ENCODE measurements at places on chromosomes 3 and 15.

- DNase-seq, result no peak
- H3K27ac ChIP-seq, result no peak overlapping the region
- no peak overlapping the region for H3K4me3 ChIP-seq
- no peaks in the 10 kb centered on the region for H3K27me3 ChIP-seq
- H3K36me3 ChIP-seq, result peaks cover 70% of the 10 kb centered on the region
Observed at GRCh38 chr3:50050361-50050760, 38.4 kb upstream of the RBM5 start.

DNA sequence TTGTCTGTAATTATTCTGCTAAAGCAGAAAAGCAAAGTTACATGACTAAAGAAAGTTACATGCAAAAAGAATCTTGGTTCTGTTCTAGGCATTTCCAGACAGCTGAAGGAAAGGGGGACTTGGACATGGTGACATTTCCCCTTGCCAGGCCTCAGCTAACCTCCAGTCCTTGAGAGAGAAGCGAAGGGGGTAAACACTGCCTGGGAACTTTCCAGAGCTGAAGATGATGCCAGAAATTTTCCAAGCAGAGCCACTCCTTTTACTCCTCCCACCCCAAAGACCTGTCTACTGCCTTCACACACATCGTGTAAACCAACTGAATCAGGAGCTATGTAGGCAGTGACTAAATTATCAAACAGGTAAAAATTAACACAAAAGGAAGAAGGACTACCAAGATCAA lies 5.4 kb downstream of the MEX3B start:
- no peaks in the 10 kb centered on the region for H3K27me3 ChIP-seq
- no peak overlapping the region for H3K4me3 ChIP-seq
- H3K4me1 ChIP-seq, result peaks cover 21% of the 10 kb centered on the region
- no peak for DNase-seq
- H3K36me3 ChIP-seq, result peaks cover 13% of the 10 kb centered on the region

DNA sequence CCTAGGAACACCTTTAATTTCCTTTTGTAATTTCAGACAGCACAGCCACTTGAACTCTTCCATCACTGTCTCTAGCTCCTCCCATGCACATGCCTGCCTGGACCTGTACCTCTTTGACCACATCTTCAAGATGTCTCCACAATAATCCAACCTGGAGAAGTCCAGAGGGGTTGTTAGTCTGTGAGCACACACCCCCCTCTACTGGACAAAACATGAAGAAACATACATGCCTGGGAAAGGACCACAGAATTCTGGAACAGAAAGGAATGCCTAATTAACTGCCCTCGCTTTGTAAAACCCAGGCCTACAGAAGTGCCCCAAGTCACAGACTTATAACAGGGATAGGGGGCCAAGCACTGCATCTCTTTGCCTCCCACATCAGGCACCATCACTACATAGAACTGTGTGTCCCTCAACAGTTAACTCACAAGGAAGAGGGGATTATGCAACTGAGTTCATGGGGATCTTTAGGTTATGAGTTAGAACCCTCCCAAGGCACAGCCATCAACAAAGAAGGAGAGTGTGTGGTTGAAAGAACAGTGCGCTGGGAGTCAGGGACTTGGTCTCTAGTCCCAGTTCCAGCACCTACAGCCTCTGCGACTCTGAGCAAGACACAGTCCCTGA lies 61.7 kb downstream of the FMN1 start:
- no peak overlapping the region for H3K4me3 ChIP-seq
- DNase-seq, result peak; percentile 27
- no peaks in the 10 kb centered on the region for H3K27me3 ChIP-seq
- H3K4me1 ChIP-seq, result no peaks in the 10 kb centered on the region

GRCh38 chr15:73593304-73594074 lies 39.7 kb downstream of the NPTN start:
- no peak overlapping the region for H3K27ac ChIP-seq
- H3K4me1 ChIP-seq, result no peaks in the 10 kb centered on the region
- H3K27me3 ChIP-seq, result no peaks in the 10 kb centered on the region
- DNase-seq, result no peak
- H3K4me3 ChIP-seq, result no peak overlapping the region

DNA sequence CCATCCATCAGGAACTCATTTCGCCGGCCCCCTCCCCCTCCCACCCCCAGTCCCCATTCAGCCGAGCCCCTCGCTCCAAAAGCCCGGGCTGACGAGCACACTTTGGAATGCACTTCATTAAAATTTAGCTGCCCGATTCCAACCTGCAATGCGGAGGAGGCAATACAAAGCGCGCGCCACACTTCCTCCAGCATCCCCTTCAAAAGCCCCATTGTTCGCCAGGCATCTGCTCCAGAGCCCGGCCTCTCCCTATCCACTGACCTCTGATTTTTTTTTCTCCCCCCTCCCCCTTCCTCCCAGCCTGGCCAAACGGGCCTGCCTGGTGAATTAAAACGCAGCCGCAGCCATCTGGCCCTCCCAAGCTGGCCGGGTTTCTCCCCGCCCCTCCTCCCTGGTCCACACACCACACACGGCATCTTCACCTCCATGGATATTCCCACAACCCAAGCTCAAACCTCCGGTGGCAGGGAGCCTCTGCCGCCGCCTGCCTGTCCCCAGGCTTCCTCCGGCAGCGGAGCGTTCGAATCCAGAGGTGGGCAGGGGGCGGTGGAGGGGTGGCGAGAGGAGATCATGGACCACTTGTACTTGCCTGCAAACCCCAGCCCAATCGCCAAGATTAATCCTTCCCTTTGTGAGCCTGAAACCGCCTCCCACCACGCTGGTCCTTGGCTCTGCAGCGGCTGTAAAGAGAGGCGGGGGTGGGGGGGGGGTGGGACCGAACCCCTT lies 441.3 kb downstream of the MAGI1 start:
- H3K4me3 ChIP-seq, result no peak overlapping the region
- no peaks in the 10 kb centered on the region for H3K36me3 ChIP-seq
- H3K27ac ChIP-seq, result no peak overlapping the region
- H3K27me3 ChIP-seq, result no peaks in the 10 kb centered on the region

GRCh38 chr3:89358281-89358680 lies 250.9 kb downstream of the EPHA3 start:
- no peaks in the 10 kb centered on the region for H3K36me3 ChIP-seq
- H3K4me3 ChIP-seq, result no peak overlapping the region
- DNase-seq, result no peak
- no peaks in the 10 kb centered on the region for H3K27me3 ChIP-seq
- no peaks in the 10 kb centered on the region for H3K4me1 ChIP-seq

DNA sequence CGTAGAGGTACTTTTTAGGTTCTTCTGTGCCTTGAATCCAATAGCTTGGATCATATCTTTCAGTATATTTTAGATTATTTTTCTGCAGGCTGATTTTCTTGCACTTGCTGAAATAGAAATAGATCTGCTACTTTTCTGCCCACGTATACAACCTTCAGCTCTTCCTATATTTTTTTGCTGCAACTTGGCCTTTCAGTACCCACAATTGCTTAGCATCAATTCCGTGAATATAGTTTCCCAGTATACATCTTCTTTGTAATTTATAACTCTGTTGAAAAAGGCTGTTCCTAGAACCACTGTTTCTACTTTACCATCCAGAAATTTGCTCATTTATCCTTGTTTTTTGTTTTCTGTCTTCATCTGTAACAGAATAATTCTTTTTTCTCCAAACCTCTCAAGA lies 36.2 kb downstream of the GTF2E1 start:
- H3K4me1 ChIP-seq, result no peaks in the 10 kb centered on the region
- DNase-seq, result no peak
- peaks cover 60% of the 10 kb centered on the region for H3K36me3 ChIP-seq
- H3K27ac ChIP-seq, result no peak overlapping the region

- no peak overlapping the region for H3K4me3 ChIP-seq
- no peaks in the 10 kb centered on the region for H3K36me3 ChIP-seq
- no peak overlapping the region for H3K27ac ChIP-seq
- H3K4me1 ChIP-seq, result no peaks in the 10 kb centered on the region
- no peaks in the 10 kb centered on the region for H3K27me3 ChIP-seq
- DNase-seq, result no peak
Observed at GRCh38 chr15:21267226-21267625, 173.1 kb downstream of the POTEB3 start.

- no peak overlapping the region for H3K4me3 ChIP-seq
- H3K27me3 ChIP-seq, result no peaks in the 10 kb centered on the region
- H3K27ac ChIP-seq, result no peak overlapping the region
- DNase-seq, result no peak
Observed at GRCh38 chr3:55780913-55781312, 293.8 kb upstream of the WNT5A start.

DNA sequence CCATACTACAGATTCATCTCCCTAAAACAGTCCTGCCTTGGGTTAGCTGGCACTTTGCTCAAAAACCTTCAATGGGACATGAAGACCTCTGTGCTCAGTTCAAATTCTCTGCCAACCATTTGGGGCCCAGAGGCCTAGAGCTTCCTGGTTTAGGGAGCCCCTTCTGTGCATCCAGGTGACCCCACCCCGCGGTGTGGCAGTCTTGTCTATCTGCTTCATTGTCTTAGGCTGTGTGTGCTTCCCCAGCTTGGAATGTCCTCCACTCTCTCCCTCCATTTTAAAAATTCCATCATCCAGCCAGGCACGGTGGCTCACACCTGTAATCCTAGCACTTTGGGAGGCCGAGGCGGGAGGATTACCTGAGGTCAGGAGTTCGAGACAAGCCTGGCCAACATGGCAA lies 99.0 kb upstream of the NEO1 start:
- DNase-seq, result no peak
- H3K4me1 ChIP-seq, result no peaks in the 10 kb centered on the region
- H3K27me3 ChIP-seq, result no peaks in the 10 kb centered on the region
- no peaks in the 10 kb centered on the region for H3K36me3 ChIP-seq

GRCh38 chr3:32208447-32208846 lies 30.0 kb upstream of the CMTM8 start:
- H3K4me1 ChIP-seq, result no peaks in the 10 kb centered on the region
- H3K27me3 ChIP-seq, result no peaks in the 10 kb centered on the region
- no peaks in the 10 kb centered on the region for H3K36me3 ChIP-seq
- DNase-seq, result no peak
- H3K4me3 ChIP-seq, result no peak overlapping the region

DNA sequence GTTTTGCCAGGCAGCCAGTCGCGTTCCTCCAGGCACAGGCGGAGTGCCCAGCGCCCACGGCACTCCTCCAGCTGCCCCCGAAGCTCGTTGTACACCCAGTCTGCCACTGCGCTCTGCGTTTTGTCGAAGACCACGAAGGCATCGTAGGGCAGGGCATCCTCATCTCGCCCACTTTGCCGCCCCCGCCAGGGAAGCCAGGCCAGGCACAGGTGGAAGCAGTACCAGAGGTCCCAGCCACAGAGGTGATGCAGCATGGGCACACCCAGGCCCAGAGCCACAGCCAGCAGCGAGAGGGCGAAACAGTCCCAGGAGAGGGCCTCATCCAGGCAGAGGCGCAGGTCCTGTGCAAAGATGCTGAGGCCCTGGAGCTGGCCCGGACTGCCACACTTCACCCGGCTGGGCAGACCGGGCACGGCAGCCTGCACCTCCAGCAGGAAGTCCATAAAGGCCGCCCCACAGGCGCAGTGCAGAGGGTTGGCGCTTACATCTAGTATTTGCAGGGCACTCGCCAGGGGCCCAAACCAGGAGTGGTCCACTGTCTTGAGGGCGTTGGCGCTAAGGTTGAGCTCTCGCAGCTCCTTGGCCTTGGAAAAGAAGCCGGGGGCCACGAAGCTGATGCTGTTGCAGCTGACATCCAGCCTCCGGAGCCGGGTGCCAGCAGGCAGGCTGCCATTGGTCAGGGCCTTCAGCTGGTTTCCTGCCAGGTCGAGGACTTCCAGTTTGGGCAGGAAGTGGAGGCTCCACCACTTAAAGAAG lies 3.7 kb downstream of the TLR9 start:
- H3K36me3 ChIP-seq, result no peaks in the 10 kb centered on the region
- H3K27me3 ChIP-seq, result no peaks in the 10 kb centered on the region
- H3K27ac ChIP-seq, result no peak overlapping the region

- H3K27me3 ChIP-seq, result no peaks in the 10 kb centered on the region
- no peak for DNase-seq
- no peak overlapping the region for H3K27ac ChIP-seq
- H3K36me3 ChIP-seq, result no peaks in the 10 kb centered on the region
- no peak overlapping the region for H3K4me3 ChIP-seq
Observed at GRCh38 chr15:82312586-82313349, 36.5 kb downstream of the GOLGA6L10 start.

- H3K36me3 ChIP-seq, result no peaks in the 10 kb centered on the region
- no peaks in the 10 kb centered on the region for H3K27me3 ChIP-seq
- H3K27ac ChIP-seq, result no peak overlapping the region
- DNase-seq, result no peak
Observed at GRCh38 chr15:36406366-36406765, 173.1 kb upstream of the CDIN1 start.

All from DND-41 (cell line).